ENCODE measurements at places on chromosomes 2 and 18. TPM values are rescaled to one million over a fixed set of nuclear protein-coding genes. Genes with fewer than 3 reads are reported as not detected.

ABCB11 gene
- polyA plus RNA-seq: not detected

SOX11 gene
- not detected for polyA plus RNA-seq

GAREM1 gene
- polyA plus RNA-seq: not detected

SIX3 gene
- polyA plus RNA-seq: not detected

DAPL1 gene
- not detected for polyA plus RNA-seq

CCDC148 gene
- polyA plus RNA-seq: not detected

All from IgD-negative memory B cell (primary cell).